Immature natural killer cell (primary cell): ENCODE measurements at places on chromosomes 4 and X. TPM values are rescaled to one million over a fixed set of nuclear protein-coding genes. Genes with fewer than 3 reads are reported as not detected.
A peak's percentile ranks its signal among the peaks of the same experiment; 100 is the strongest.

DNA sequence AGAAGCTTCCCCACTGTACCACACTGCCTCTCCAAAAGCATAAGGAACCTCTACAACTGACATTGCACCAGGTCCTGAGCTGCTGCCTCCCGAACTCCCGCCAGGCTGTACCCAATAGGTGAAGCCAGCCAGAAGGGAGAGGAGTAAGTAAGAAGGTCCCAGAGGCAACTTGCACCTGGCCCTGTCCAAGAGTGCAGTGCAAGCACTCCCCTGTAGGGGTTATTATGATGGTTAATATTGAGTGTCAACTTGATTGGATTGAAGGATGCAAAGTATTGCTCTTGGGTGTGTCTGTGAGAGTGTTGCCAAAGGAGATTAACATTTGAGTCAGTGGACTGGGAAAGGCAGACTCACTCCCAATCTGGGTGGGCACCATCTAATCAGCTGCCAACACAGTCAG is 879.3 kb upstream of the SLIT2 start:
- DNase-seq: no peak
- no peaks in the 10 kb centered on the region for H3K27me3 ChIP-seq
- H3K36me3 ChIP-seq: no peaks in the 10 kb centered on the region
- H3K27ac ChIP-seq: no peak overlapping the region

DNA sequence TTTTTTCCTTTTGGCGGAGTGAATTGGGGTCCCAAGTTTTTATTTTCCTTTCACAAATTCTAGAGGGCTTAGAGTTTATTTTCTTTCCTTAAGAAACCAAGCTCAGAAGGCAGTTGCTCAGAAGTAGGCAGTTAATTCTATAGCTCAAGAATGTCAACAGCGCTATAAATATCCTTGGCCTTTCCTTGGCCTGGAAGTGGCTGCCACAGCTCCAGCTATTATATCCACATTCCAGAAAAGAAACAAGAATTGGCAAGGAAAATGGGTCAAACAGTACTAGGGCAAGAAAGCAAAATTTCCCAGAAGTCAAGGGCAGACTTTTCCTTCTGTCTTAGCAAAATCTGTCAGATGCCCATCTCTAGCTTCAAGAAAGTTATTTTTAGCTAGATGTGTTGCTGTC is 31.0 kb downstream of the SLC10A6 start:
- no peak for DNase-seq
- no peak overlapping the region for H3K27ac ChIP-seq
- H3K27me3 ChIP-seq: no peaks in the 10 kb centered on the region
- H3K4me3 ChIP-seq: no peak overlapping the region
- no peaks in the 10 kb centered on the region for H3K4me1 ChIP-seq

DNA sequence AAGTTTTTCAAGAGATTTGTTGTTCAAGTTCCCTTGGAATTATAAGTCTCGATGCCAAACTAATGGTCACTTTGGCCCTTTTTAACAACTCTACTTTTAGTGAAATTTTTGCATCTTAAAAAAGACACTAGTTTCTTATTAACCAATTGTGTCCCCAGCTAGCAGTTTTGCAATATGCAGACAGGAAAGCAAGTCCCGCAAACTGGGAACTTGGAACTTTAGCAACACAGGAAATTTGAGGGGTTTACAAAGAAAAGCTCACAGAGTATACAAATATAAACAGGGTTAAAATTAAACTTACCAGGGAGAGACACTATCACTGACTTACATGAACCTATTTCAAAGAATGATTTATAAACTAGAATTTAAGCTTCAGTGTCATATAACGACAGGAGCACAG is 137.9 kb downstream of the ANK2 start:
- H3K27ac ChIP-seq: no peak overlapping the region
- H3K4me3 ChIP-seq: no peak overlapping the region
- no peaks in the 10 kb centered on the region for H3K4me1 ChIP-seq

DNA sequence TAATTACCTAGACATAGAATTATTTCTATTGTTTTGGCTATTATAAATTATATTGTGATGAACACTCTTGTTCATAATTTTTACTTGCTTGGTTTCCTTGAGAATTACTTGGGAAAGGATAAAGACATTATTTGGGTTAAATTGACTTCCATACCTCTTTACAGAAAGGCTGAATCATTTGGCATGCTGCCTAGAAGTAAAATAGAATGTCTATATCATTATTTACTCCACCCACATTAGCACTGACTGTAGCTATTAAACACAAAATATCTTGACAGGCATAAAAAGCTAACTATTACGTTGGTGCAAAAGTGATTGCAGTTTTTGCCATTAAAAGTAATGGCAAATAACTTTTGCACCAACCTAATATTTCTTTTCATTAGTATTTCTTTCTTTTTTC is 29.7 kb upstream of the ADH6 start:
- no peak overlapping the region for H3K27ac ChIP-seq
- H3K4me3 ChIP-seq: no peak overlapping the region
- no peak for DNase-seq
- H3K36me3 ChIP-seq: no peaks in the 10 kb centered on the region

DNA sequence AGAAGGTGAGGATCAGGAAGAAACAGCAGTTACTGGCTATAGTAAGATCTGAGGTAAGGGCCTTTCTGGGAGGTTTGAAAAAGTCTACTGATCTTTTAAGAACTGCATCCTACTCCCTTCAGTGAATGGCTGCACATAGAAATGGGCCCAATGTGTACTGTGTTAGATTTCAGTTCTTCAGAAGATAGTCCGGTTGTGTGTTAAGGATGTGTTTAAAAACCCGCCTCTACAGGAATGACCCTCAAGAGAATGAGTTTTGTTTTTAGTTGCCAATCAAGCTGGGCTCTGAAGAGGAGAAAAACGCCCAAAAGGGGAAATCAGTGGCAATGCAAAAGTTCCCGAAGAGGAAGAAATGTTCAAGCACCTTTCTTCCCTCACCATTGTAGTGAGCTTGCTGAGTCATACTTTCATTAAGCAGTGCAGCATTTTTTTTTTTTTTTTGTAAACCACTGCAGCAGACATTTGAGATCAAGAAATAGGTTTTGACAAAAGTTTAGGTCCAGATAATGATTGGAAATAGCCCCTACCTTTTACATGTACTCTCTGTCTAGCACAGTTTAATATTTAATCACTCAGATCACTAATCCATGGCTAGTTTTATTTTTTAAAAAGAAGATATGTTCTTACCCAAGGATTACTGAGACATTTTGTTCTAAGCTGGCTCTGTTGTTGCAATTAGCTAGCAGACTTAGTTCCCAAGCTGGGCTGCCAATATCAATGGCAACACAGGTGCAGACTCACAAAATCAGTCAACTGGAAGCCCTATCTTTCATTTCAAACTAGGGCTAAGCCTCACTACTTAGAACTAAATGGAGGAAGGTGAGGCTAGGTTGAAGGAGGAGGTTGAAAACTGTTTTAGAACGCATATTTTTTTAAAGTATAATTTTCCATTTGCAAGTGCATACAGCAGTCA is 7.0 kb upstream of the TRPC5OS start:
- H3K36me3 ChIP-seq: no peaks in the 10 kb centered on the region
- no peak for DNase-seq
- H3K27me3 ChIP-seq: peaks cover 9% of the 10 kb centered on the region
- no peak overlapping the region for H3K4me3 ChIP-seq
- no peak overlapping the region for H3K27ac ChIP-seq
- H3K4me1 ChIP-seq: no peaks in the 10 kb centered on the region

- peaks cover 5% of the 10 kb centered on the region for H3K27me3 ChIP-seq
- H3K36me3 ChIP-seq: no peaks in the 10 kb centered on the region
- H3K4me3 ChIP-seq: no peak overlapping the region
These were observed 44.8 kb downstream of the SHOX start for GRCh38 chrX:675279-675954.

DNA sequence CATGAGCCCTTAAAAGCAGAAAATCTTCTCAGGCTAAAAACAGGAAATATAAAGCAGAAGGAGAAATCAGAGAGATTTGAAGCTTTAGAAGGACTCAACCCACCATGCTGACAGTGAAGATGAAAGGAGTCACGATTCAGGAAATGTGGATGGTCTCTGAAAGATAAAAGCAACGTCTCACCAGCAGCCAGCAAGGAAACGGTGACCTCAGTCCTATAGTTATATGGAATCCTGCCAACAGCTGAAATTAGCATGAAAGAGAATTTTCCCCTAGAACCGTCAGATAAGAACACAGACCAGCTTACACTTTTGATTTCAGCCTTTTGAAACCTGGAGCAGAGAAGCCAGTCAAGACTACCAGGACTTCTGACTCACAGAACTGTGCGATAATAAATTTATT is 715.7 kb upstream of the HTR2C start:
- no peaks in the 10 kb centered on the region for H3K36me3 ChIP-seq
- H3K27ac ChIP-seq: no peak overlapping the region
- no peaks in the 10 kb centered on the region for H3K4me1 ChIP-seq
- DNase-seq: no peak
- H3K27me3 ChIP-seq: no peaks in the 10 kb centered on the region

DNA sequence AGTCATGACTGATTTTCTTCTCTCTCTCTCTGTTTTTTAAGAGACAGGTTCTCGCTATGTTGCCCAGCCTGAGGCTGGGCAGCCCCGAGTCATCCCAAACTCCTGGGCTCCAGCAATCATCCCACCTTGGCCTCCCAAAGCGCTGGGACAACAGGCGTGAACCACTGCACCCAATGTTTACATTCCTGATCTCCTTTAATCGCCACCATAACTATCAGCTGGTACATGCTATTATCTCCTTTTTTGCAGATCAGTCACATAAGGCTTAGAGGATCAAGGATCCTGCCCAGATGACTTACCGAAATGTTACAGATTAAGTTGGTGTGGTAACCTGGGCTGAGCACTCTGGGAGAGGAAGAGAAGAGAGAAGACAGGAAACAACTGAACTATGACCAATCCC is 1.5 kb upstream of the USP46 start:
- peak overlapping the region; percentile 89 for H3K4me3 ChIP-seq
- H3K27ac ChIP-seq: peak overlapping the region; percentile 1

ASB5 gene
- not detected for polyA plus RNA-seq

- H3K36me3 ChIP-seq: no peaks in the 10 kb centered on the region
- no peak for DNase-seq
- H3K27ac ChIP-seq: no peak overlapping the region
- H3K27me3 ChIP-seq: peaks cover 5% of the 10 kb centered on the region
- H3K4me1 ChIP-seq: no peaks in the 10 kb centered on the region
- H3K4me3 ChIP-seq: no peak overlapping the region
These were observed 893 bp upstream of the SOD3 start for GRCh38 chr4:24794480-24794879.

- peaks cover 2% of the 10 kb centered on the region for H3K27me3 ChIP-seq
- no peak for DNase-seq
- no peak overlapping the region for H3K4me3 ChIP-seq
- no peak overlapping the region for H3K27ac ChIP-seq
- H3K4me1 ChIP-seq: no peaks in the 10 kb centered on the region
These were observed 10.7 kb downstream of the TLR3 start for GRCh38 chr4:186079694-186080093.

NLGN3 gene
- not detected for polyA plus RNA-seq

PLS3 gene
- polyA plus RNA-seq: 1.1 TPM
